ENCODE measurements at places on chromosomes 16 and 17.

DNA sequence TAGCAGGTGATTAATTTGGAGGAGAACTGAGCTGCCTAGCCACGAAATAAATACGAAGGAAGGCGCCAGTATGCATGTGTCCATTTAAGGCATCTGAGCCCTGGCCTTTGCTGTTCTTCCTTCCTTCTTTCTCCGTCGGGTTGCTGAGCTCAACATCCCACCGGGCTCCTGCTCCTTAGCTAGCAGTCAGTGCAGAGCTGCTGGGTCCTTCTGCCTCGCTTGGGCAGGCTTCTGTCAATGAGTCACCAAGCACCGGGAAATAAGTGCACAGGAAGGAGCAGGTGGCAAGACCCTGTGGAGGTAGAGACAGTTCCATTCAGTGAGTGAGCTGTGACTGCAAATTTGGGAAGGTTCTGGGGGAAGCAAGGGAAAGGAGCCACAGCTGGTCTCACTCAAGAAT is 120.7 kb downstream of the CCDC182 start:
- DNase-seq, result no peak

GRCh38 chr17:6135236-6135635 is 65.1 kb downstream of the WSCD1 start:
- no peak for DNase-seq

DNA sequence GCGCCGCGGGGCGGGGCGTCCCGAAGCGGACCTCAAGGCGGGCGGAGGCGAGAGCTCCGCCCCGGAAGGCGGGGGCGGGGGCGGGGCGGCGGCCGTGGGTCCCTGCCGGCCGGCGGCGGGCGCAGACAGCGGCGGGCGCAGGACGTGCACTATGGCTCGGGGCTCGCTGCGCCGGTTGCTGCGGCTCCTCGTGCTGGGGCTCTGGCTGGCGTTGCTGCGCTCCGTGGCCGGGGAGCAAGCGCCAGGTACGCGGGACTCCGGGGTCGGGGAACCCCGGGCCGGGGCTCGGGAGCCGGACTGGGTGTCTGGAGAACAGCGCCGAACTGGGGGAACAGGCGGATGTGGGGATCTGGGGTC is at the start of gene TNFRSF12A:
Gene TNFRSF12A (plus strand): TSS at position 122 of the 357 bp plus-strand sequence. CDS start 30 bp downstream, at position 152.
- DNase-seq, result peak; percentile 93

- no peak for DNase-seq
Measured at GRCh38 chr16:11064851-11065250, 120.5 kb downstream of the CLEC16A start.

DNA sequence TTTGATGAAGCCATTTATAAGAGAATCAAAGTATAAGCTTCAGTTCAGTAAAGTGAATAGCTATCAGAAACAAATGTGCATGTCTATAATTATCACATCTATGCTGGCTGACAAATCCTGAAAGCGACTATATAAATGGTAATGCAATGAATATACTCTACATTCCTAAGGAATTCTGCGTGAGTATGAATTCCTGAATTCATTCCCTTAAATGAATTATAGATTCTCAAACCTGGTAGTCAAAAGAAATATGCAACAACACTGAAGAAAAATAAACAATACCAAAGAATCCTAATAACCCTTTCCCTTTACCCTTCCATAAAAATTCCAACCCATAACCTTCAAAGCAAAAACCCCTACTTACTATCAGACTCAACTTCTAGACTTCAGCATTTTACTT is 416.6 kb upstream of the PMFBP1 start:
- no peak for DNase-seq

- no peak for DNase-seq
Measured at GRCh38 chr16:50573279-50573678, 25.1 kb downstream of the NKD1 start.

- peak; percentile 58 for DNase-seq
Measured at GRCh38 chr16:85698935-85699558, 10.3 kb upstream of the GINS2 start.

- DNase-seq, result peak; percentile 74
Measured at GRCh38 chr16:2022723-2023091, 3.1 kb downstream of the NPW start.

DNA sequence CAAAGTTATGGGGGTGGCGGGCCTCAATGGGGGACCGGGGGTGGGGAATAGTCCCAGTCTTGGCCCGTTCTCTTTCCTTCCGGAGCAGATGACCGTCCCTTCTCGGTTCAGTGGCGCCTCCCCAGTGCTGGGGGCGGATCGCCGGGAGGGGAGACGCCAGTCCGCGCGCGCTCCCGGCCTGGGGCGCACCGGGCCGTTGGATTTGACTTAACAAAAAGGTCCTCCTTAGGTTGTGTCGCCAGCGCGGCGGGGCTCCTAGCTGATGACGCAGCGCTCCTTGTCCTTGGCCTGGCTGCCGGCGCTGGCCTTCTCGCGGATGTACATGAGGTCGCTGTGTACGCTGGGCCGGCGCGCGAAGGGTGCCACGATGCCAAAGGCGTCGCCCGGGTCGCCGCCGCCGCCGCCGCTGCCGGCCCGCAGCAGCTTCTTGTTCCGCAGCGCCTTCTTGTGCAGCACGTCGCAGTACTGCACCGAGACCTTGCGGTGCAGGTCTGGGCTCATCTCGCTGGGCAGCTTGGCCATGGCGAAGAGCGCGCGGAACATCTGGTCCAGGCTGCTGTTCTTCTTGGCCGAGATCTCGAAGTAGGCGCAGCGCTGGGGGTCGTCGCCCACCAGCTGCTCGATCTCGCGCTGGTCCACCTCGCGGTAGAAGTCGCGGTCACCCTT is 1.2 kb downstream of the RASD1 start:
- peak; percentile 77 for DNase-seq

DNA sequence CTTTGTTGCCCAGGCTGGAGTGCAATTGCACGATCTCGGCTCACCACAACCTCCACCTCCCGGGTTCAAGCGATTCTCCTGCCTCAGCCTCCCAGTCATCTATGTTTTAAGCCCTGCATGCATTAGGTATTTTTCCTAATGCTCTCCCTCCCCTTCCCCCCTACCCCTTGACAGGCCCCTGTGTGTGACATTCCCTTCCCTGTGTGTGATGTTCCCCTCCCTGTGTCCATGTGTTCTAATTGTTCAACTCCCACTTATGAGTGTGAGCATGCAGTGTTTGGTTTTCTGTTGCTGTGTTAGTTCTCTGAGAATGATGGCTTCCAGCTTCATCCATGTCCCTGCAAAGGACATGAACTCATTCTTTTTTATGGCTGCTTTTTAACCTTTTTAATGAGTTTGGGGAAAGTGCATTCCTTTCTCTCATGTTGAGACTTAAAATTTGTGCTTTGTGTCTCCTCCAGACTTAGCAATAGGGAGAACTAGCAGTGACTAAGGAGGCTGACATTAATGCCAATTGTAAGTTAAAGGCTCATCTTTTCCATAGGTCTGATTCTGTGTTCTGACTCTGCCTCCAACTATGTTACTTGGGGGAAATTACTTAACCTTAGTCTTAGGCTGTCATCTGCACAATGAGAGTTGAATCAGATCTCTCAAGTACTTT is 17.7 kb upstream of the PHAF1 start:
- DNase-seq, result no peak

DNA sequence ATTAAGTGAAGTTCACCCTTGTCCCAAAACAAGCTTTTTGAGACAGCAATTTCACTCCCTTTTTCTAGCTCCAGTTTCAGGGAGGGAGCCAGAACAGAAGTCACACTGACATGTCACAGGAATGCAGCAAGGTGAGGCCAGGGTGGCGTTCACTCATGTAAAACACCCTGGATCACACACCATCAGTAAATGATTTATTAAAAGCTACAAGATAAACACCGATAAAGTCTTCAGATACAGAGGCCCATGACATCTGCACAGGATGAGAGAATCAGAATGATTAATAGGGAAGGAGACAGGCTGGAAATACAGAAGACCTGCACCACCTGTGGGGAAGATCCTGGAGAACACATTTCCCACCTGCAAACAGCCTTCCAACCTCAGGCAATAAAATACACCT is 77.5 kb upstream of the DYNLRB2 start:
- DNase-seq, result no peak

GRCh38 chr17:49018748-49019147 is 21.6 kb downstream of the IGF2BP1 start:
- no peak for DNase-seq

DNA sequence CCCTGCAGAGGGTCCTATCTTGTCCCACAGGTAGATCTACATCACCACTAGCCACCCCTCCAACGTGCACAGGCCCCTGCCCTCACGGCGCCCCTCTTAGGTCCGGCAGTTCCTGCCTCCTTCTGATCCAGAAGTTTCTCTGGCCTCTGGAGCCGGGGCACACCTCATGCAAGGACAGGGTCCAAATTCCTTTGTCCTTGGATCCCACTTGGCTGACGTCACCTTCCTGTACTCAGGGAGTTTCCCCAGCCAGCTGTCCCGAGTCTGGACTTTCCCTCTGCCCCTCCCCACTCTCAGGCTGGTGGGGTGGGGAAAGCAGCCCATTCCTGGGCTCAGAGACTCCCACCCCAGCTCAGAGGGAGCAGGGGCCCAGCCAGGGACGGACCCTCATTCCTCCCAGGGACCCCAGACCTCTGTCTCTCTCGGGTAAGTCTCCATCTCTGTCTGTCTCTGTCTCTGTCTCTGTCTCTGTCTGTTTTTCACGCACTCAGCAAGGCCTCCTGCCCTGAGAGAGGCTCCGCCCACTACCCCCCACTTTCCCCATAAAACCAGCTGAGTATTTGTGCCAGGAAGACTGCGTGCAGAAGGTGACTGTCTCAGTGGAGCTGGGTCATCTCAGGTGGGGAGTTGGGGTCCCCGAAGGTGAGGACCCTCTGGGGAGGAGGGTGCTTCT is at the start of gene IL32:
Gene IL32 (plus strand): TSS at position 572 of the 673 bp plus-strand sequence. CDS start 172 bp downstream, outside the sequence.
- DNase-seq, result no peak

Measured in neural progenitor cell (in vitro differentiated cells).